Stomach (tissue), 19 donors: ENCODE measurements at places on chromosomes 1 and 21. TPM values are rescaled to one million over a fixed set of nuclear protein-coding genes. Genes with fewer than 3 reads are reported as not detected.

The ZNF124 gene
- 1.1 TPM for polyA plus RNA-seq

GRCh38 chr1:200625381-200625824, 4.9 kb upstream of the KIF14 start:
- no peak overlapping the region for H3K27ac ChIP-seq
- no peak overlapping the region for H3K4me3 ChIP-seq
- no peak for DNase-seq
- peaks cover 10% of the 10 kb centered on the region for H3K4me1 ChIP-seq
- no peaks in the 10 kb centered on the region for H3K36me3 ChIP-seq

DNA sequence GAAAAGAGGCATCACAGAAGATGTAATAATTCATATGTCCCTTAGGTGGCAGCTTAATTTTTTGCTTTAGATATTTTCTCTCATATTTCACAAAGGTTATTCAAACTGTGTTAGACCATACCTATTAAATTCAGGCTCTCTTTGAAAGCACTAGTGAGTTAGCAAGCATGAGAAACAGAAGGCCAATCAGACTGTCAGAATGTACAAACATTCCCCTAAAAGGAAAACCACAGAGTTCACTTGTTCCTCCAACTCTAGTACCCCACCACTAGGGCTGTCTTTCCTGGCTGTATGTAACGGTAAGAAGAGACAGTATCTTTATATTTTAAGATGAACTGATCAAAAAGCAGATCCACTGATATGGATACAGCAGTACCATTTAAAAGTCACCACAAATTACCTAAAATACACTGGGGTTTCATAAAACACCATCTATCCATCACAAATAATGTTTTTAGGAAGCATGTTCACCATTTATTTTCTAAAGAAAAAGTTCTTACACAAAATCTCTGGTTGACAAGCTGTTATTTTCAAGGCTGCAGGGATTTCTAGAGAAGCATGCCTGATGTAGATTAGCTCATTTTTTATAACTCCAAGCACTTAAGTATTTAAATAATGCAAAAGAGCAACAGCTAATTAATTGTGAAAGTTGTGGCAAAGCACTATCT, 1.8 kb downstream of the ARPC5 start:
- H3K27ac ChIP-seq, result peak overlapping the region; percentile 96
- H3K4me1 ChIP-seq, result peaks cover 65% of the 10 kb centered on the region
- peak overlapping the region; percentile 93 for H3K4me3 ChIP-seq

DNA sequence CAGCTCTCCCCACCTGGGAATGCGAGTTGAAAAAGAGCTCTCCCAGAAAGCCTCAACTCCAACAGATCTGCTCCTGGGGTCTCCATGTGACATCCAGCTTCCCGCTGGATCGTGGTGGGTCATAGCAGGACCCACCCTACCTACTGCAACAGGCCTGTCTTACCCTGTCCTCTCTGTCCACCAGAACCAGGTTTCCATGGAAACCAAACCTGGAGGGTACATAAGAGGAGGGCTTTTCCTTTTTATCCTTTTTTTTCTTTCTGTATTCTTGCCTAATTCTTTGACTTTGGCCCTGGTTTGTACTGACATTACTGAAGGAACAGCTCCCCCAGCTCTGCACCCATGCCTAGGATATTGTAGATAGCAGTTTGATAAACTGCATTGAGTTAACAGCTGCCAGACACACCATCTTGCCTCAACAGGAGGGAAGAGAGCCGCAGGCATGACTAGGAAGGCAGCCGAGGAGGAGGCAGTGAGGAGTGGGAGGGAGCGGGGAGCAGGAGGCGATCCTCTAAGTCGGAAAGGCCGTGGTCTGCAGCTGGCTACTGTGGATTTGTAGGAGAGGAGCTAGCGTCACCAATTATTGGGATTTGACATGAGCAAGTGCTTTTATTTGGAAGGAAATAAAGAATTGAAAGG, 9.7 kb upstream of the FMOD start:
- H3K27ac ChIP-seq, result no peak overlapping the region
- peaks cover 8% of the 10 kb centered on the region for H3K27me3 ChIP-seq

- no peak overlapping the region for H3K27ac ChIP-seq
- H3K27me3 ChIP-seq, result no peaks in the 10 kb centered on the region
- DNase-seq, result no peak
- no peak overlapping the region for H3K4me3 ChIP-seq
- H3K36me3 ChIP-seq, result no peaks in the 10 kb centered on the region
- no peaks in the 10 kb centered on the region for H3K4me1 ChIP-seq
Measured at GRCh38 chr1:22975694-22976093, 3.0 kb upstream of the LACTBL1 start.

DNA sequence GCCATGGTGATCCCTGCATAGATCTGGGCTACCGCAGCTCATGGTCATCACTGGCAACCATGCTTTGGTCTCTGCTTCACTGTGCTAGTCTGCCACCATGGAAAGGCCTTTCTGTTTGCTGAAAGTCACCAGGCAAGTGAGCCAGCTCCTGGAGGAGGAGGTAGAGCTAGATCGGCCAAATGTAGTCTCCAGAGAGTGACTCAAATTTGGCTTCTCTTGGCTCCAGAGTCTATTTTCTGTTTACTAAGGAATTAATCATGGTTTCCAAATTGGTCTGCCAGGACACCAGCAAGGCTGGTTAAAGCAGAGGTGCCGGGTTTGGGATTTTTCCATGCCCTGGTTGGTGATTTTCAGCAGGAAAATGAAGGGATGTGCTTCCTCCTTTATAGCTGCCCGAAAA, 52.7 kb upstream of the IVNS1ABP start:
- no peak overlapping the region for H3K4me3 ChIP-seq
- H3K36me3 ChIP-seq, result no peaks in the 10 kb centered on the region
- no peaks in the 10 kb centered on the region for H3K4me1 ChIP-seq
- DNase-seq, result no peak
